ENCODE measurements at places on chromosomes 12 and 14.

GRCh38 chr14:100914597-100915021, 11.1 kb upstream of the RTL1 start:
- no peak for DNase-seq

DNA sequence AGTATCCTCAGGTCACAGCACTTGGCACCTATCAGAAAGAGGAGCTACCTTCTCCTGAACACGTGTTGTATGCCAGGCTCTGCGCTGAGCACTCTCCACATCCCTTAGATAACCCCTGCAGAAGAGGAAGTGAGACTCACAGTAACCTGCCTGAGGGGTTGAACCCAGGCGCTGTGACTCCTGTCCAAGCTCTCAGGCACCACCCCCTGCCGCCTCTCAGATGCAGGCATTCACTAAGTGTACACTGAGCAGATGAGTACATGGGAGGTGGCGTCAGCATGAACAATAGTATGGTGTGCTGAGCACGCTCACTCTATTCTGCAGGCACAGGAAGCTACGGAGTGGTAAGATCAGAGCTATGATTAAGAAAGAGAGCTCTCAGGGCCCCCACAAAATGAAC, 21.0 kb upstream of the RIC8B start:
- DNase-seq = no peak

DNA sequence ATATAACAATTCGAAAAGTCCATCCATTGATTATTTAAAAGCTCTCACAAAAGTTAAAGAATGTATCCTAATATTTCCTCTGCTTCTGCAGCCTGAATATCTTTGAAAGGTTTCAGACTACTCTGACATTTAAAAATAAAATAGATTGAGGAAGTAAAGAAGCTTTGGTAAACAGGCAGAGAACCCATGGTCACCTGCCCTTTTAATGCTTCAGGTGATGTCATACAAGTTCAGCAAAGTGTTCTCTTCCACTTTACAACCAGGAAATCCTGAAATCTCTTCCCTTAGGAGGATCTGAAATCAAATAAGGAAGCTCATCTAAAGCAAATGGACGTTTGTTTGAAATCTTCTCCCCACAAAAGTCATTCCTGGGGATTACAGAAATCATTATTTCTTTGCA, 322.4 kb downstream of the PDZRN4 start:
- no peak for DNase-seq

GRCh38 chr14:98175881-98176280, 1096.1 kb downstream of the BCL11B start:
- no peak for DNase-seq

All from suprapubic skin (tissue), 4 donors.